ENCODE measurements at places on chromosomes 5 and 9.

DNA sequence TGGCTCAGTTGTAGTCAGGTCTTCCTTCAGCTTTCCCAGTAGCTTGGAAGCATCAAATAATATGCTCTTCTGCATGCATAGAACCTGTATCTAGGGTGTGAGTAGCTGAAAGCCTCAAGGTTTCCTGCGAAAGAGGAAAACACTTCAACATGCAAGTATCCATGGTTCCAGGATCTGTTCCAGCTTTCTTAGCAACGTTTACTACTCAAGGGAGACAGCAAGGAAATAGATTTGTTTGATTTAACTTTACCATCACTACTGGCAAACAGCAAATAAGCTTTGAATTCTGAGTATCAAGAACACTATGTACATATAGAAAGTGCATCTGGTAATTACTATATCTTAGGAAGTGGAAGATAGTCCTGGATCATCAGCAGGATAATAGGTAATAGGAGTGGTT, 341.0 kb downstream of the PRR16 start:
- no peak for DNase-seq

- no peak for DNase-seq
Measured at GRCh38 chr5:108543486-108543885, 161.6 kb upstream of the FBXL17 start.

- no peak for DNase-seq
Measured at GRCh38 chr5:178306430-178307225, 74.0 kb upstream of the PHYKPL start.

- DNase-seq = no peak
Measured at GRCh38 chr9:22622815-22623214, 176.2 kb downstream of the DMRTA1 start.

DNA sequence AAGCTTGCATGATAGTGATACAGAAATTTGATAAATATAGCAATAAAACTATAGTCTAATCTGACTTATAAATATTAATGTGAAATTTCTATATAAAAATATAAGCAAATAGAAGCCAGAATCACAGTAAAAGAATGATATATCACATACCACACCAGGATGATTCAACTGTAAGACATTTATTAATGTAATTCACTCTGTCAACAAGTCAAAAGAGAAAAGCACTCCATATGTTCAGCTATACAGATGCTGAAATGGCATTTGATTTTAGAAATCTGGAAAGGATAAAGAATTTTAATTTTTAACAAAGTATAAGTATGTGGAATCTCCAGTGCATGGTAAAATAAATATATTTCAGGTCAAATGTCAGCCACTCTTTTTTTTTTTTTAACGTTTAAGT, 372.4 kb downstream of the KCNN2 start:
- no peak for DNase-seq

DNA sequence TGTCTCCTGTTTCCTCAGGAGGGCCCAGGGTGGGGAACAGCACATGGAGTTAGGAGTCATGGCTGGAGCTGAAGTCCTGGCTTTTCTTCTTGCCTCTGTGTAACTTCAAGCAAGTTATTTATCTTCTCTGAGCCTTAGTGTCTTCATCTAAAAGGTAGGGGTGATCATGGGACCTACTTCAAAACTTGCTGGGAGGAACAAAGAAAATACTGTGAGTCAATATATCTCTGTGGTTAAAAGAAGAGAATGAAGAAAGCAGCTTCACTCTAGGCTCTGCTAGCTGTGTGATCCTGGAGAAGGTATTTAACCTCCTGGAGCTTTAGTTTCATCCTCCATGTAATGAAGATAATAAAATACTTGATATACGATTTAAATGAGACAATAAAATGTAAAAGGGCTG, 26.5 kb downstream of the AFAP1L1 start:
- DNase-seq = no peak

DNA sequence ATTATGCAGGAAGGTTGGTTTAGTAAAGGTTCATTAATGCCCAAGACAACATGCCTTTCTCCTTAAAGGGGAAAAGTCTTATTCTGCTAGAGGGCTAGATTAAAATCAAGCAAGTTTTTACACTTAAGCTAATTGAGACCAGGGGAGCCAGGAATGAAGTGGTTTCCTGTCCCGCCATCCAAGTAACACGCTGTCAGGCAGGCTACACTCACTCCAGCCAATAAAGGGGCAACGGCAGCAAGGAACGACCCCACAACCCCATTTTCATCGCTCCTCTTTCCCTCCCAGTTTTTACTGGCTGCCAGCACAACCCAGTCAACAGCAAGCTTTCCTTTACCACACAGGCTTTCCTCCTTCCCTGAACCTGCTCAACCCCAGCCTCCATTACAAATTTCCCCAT, 225.1 kb downstream of the DCP2 start:
- DNase-seq = no peak

- no peak for DNase-seq
Measured at GRCh38 chr5:130912088-130912487, 253.0 kb downstream of the HINT1 start.

DNA sequence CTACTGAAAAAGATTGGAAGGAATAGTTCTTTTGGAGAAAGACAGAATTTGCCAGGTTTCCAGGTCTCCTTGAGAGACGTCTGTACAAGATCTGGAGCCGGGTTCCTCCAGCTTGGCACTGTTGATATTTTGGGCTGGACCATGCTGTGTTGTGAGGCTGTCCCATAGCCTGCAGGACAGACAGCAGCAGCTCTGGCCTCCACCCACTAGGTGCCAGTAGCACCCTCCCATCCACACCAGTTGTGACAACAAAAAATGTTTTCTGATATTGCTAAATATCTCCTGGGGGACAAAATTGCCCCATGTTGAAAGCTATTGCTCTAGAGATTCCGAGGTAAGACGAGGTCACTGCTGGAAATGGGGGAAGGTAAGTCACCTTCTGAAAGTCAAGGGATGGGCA, 287.7 kb upstream of the DAP start:
- no peak for DNase-seq

DNA sequence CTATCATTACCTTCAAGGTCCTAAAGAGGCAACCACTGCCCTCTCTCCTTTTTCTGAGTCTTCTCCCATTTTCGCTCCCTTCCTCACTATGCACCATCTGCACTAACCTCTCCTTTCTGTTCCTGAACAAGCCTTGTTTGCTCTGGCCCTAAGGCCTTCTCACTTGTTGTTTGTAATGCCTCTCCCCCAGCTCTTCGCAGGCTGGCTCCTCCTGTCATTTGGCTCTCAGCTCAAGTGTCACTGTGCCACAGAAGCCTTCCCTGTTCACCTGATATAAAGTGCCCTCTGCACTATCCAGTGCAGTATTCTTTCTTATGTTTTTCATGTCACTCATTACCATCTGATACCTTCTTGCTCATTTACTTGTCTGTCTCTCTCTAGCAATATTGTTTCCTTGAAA, 303.7 kb downstream of the KCNN2 start:
- DNase-seq = no peak

GRCh38 chr9:126545106-126545505, 68.6 kb upstream of the LMX1B start:
- no peak for DNase-seq

DNA sequence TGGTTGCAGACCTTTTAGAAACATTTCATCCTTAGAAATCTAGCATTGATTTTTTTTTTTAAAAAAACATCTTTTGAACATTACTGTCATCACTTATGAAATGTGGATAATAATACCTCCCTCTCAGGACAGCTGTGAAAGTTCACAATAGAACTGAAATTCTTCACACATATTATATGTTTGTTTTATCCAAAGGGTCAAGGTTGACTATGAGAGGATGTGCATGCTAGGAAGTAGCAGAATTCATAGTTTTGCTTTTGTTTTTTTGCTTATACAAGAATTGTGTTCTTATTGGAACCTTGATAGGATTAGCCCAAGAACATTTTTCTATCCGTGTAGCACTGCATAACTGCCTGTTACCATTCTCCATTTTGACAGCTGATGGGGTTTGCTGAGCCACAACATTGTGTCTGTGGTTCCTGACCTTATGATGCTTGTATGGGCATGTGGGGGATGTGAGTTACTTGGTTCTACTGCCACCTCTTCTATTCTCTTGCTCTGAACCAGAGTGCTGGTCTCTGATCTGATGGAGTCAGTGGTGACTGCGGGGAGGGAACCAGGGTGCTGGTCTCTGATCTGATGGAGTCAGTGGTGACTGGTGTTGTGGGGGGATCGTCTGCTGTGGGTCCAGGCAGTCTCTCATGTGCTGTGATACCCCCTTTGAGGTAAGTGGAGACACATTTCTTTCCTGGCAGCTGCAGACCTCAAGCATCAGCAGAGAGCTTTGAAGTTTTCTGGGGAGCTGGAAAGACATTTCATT, 27.1 kb upstream of the ACTBL2 start:
- no peak for DNase-seq

DNA sequence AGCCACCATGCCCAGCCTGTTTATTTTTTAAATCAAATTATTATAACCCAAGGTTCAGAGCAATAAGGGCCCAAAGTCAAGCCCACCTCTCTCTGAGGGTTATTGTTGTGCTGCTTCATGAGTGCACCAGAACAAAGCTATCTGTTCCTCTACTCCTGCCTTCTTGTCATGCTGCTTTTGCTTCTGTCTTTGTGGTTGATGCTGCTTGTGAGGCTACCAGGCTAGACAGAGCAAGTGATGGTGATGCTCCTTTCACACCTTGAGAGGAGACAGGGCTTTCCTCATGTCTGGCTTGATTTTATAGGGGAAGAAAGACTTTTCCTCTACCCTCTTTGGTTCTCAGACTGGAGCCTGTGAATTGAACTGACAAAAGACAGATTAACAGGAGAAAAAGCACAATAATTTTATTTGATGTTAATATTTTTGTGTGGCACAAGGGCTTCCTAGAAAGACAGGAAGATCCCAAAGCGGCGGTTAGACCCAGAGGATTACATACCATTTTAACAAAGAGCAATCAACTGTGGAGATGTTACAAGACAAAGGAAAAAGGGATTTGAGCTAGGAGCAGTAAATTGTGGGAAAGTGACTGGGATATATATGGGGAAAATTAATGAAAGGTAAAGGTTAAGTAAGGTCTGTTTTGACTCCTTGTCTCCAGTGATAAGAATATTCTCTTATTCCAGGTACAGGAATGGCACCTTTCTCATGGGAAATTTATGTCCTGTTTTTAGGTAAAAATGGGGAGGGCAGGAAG, 4.4 kb upstream of the CD180 start:
- DNase-seq = no peak

DNA sequence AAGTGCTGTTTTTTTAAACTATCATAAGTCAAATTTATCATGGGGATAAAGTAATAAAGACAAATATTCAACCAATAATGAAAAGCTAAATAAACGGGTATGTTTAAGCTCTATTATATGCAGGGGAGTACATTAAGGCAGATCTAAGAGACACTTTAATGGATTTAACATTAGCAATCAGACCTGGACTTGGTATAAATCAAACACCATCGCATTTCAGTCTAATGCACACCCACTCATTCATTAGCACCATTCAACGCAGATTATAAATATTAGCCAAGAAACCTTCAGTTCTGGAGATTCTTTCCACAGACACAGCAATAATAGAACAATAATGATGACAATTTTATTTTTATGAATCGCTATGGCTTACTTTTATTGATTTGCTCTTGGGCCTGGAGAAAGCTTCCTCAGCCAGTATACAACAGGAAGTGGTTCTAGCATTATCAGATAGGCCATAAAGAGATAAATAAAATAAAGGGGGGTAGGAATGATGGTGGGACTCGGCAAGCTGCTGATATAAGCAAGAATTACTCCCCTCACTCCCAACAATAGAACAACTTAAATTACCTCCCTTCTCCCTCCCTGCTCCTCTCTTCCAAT, 172.2 kb downstream of the PSAT1 start:
- DNase-seq = no peak

DNA sequence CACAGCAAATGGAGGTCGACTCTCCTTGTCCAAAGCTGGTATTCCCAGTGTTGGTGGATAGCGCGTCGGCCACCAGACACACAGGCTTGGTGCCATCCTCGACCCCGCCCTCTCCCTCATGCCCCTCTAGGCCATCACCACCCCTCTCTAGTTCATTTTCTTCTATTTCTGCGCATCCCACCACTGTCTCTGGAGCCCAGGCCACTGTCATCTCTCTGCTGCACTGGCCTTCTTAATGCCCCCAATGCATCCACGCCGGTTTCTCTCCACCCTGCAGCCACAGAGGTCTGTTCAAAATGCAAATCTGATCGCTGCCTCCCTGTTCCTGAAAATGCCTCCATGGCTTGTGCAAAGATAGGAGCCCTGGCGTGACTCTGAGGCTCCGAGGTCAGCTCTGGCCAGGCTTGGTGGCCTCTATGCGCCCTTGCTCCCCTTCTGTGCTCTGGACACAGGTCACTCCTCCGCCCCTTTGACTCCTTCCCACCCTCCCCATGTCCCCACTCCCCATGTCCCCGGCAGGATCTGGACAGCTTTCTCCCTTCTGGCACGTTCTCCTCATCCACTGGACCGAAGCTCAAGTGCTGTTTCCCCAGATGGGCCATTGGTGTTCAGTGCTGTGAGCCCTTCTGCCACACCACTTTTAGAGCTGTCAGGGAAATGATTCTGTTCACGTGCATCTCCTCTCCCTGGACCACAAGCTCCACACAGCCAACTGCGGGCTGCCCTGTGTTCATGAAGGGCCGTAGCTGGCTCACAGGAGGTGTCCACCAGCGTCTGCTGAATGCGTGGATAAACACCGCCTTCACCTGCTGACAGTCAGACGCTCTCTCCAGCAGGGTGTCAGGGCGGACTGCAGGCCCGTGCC, 59.5 kb upstream of the RNF130 start:
- no peak for DNase-seq

DNA sequence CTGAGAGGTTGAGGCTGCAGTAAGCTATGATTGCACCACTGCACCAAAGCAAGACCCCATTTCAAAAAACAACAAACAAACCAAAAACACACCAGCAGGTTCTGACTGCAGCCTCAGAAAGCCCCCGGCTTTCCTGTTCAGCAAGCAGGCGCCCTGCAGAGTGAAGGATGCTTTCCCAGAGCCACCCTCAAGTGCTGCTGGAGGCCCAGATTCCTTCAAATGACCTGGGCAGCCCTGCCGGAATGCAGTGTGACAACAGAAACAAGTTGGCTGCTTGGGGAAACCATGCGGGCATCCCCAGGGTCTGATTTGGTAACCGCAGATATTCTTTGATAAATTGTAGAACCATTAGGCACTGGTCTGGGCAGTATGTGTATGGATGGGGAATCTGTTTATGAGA, 35.7 kb upstream of the GNE start:
- no peak for DNase-seq

DNA sequence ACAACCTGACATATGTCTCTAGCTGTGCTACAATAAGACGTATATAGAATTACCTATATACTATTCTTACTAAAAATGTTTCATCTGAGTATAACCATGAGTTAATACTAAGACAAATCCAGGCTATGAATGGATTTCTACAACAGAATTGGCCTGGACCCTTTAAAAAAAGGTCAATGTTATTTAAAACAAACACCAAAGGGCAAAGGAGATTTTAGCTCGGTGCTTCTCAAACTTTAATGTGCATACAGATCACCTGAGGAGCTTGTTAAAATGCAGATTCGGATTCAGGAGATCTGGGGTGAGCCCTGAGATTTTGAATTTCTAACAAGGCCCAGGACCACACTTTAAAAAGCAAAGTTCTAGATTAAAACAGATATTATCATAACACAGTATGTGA, 6.5 kb downstream of the TNFSF8 start:
- DNase-seq = no peak
